ENCODE measurements at places on chromosomes 12 and 14.

GRCh38 chr12:94282675-94283074, 134.3 kb downstream of the PLXNC1 start:
- DNase-seq: no peak

DNA sequence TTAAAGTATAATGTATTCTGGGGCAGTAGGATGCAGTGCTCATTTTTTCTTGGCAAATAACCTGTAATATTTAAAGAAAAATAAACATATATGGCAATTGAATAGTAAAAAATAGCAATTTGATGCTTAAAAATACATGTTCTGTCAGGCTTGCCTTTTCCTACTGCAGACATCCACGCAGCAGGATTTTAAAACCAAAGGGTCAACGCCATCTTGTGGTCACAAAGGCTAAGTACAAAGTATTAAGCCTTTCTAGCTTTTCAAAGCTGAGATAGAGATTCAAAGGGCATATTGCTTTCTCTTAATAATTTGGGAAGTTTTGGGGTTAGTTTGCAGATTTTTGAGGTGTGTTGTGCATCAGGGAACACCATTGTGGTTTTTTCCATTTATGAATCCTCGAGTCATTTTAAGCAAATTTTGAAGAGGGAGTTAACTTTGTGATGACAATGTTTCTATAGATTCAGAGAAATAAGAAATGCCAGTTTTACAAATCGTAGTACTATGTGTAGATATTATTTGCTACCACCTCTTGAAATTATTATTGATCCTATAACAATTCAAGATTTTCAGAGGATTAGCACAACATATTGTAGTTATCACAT, 4.7 kb upstream of the CCER1 start:
- DNase-seq: peak; percentile 9

DNA sequence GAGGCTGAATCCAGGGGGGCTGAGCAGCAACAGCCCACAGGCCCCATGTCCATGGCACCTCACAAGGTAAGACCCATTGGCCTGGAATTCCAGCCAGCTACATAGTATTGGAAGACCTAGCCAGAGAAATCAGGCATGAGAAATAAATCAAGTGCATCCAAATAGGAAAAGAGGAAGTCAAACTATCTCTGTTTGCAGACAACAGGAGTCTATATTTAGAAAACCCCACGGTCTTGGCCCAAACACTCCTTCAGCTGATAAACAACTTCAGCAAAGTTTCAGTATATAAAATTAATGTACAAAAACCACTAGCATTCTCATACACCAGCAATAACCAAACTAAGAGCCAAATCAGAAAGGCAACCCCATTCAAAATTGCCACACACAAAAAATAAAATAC, 16.9 kb downstream of the PDE6H start:
- no peak for DNase-seq

DNA sequence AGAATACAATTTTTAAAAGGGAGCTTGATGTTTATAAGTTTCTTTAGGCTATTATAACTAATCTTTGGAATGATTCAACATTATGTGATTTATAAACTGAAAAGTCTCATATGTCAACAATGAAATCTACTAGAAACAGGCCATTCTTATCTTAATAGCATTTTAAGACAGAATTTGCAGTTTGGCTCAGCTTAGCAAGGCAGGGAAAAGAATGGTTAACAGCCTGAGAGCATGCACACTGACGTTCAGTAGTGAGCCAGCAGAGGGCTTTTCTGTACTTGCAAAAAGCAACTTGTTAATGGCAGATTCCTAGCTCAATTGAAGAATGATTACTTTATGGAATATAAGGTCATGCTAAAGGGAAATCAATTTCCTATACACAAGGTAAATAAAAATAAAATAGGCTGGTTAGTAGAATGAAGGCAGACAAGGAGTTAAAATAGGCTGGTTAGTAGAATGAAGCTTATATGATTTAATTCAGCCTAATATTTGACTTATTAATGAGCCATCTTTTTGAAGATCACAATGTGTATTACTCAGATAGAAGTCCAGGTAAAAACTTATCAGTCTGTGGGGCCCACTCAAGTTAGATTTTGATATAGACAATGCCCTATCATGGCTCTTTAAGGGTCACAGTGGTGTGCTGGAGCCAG, 95.9 kb downstream of the OTOGL start:
- no peak for DNase-seq

GRCh38 chr12:132471858-132472255, 18.1 kb upstream of the FBRSL1 start:
- DNase-seq: no peak

GRCh38 chr12:93537769-93538168, 34.7 kb upstream of the SOCS2 start:
- DNase-seq: no peak

DNA sequence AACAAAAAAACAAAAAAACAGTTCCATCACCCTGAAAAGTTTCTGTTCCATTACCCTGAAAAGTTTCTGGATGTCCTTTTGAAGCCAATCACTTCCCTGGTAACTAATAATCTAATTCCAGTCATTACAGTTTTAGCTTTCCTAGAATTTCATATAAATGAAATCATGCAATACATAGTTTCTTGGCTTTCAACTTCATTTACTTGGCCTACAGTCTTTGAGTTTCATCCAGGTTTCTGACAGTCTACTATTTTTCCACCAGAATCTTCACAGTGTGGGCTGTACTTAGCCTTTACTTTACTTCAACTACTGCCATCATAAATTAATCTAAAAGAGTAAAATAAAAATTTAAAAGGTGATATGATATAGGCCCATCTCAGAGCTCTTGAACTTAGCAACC, 55.5 kb downstream of the RPS6KA5 start:
- DNase-seq: no peak

DNA sequence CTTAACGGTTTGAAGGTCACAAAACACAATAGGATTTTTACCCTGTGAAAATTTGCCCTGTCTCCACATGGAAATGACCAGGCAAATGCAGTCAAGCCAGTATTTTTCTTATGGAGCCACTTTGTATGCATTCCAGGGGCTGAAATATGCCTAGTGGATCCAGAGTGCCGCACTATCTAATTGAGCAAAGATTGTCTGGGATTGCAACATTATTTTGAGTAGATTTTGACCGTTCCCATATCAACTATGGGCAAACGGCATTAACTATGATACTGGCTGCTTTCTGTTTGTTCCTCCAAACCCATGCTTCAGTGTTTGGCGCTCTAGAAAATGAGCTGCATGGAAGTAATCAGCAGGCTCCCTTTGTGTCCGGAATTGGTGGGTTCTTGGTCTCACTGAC, 223.0 kb downstream of the BTG1 start:
- no peak for DNase-seq

GRCh38 chr14:102226356-102227125, 78.4 kb downstream of the MOK start:
- no peak for DNase-seq

DNA sequence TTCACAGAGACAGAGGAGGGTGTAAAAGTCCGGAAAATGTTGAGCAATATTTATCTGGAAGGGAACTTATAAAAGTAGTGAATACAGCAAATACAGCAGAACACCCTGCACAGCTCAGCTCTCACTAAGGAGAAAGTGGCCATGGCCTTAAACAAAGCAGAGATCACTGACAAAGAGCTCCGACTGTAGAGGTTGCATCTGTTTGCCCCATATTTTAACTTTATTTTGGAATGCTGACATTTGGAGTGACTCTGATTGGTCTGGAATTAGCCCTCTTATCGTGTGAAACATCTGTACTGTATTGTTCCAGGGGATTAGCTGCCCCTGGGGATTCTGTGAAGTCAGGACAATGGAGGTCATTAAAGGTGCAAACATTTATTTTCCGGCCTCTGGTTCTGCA, 1275.7 kb upstream of the FLRT2 start:
- no peak for DNase-seq

- DNase-seq: no peak
Observed at GRCh38 chr12:28440081-28440608, 249.9 kb downstream of the CCDC91 start.

GRCh38 chr12:98678946-98679610, 34.0 kb downstream of the APAF1 start:
- no peak for DNase-seq

DNA sequence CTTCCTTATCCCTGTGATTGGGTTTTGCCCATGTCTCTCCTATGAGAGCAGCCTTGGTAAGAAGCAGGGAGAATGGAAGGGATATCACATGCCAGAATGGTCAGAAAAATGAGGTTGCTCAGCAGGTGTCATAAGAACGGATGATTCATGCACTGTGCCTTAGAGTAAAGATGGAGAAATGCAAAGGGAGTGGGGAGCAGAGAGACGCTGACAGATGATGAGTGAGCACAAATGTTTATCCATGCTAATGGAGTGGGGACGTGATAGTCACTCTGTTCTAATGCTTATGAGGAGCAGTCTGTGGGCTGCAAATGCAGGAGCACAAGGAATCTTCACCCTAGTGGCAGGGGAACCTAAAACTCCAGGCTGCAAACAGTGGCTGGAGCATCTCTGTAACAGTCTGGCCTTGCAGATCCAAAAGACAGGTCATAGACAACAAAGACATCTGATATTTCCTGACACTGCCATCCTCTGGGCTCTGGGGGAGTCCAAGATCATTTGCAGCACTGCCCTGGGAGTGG, 243.2 kb downstream of the CACNA1C start:
- no peak for DNase-seq

- no peak for DNase-seq
Observed at GRCh38 chr12:58668871-58669270, 251.4 kb downstream of the LRIG3 start.

DNA sequence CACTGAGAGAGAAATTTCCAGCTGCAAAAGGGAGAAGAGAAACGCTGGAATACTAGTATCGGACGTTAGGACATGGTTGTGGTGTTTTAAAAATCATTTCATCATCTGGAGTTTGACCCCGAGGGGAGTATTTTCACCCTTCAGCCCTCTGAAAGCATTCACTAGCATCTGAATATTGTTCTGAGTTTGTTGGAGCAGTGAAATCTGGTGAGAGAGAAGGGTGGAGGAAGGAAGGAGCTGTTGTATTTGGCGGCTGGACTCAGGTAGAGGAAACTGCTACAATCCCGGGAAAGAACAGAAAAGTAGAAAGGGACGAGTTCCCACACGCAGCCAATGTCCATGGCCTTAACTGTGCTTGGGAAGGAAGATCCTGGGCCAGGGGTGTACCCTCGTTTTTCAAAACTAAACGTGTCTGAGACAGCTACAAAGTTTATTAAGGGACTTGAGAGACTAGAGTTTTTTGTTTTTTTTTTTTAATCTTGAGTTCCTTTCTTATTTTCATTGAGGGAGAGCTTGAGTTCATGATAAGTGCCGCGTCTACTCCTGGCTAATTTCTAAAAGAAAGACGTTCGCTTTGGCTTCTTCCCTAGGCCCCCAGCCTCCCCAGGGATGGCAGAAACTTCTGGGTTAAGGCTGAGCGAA, 896 bp upstream of the CDKN1B start:
- DNase-seq: no peak

DNA sequence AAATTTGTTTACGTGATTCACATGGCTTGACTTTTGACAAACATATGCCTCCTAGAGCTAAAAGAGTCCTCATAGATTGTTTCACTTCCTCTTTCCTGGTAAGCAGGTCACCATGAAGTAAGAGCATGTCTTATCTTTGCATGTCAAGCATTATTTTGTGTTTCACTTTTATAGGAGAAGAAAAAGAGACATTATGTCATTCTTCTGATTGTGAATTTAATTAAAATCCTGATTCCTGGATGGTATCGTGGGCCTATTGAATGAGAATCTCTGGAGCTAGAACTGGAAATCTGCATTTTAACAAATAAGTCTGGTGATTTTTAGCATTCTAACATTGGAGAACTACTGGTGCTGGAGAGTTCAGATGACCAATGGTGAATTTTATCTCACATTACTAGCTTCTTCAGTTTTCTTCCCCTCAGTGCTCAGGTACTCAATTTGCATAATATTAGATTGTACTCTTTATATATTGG, 218.6 kb upstream of the ATP2B1 start:
- DNase-seq: peak; percentile 74

- peak; percentile 86 for DNase-seq
Observed at GRCh38 chr12:52358575-52359350, 8.5 kb downstream of the KRT85 start.

DNA sequence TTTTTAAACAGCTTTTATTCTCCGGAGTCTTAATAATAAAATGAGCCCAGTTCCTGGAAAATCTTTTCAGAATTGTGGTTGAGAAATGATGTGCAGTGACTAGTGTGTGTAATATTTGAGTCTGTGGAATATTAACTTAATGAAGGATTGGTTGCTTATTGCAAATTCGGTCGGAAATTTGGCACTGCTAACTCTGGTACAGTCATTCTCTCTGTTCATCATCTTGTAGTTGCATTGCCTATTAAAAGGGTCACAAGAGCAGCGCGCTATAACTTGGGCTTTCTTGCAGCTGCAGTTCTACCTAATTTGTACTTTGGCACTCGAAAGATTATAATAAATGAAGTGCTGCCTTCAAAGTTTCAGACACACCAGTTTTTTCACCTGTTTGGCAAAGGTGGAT, 146.0 kb downstream of the FLRT2 start:
- no peak for DNase-seq

DNA sequence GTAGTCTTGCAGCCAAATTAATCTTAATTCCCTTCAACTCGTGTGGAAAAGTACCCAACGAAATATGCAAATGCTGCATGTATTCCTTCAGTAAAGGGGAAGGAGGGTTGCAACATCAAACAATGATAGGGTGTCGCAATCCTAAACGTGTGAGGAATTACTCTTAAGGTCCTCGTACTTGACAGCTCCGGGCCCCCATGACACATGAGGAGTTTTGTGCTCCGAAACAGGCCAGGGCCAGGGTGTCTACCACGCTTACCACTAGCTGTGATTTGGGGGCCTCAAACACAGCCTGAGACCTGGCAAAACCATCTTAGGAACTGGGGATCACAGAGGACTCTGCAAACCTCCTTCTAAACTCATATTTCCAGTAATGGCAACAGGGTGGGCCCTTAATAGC, 20.4 kb downstream of the FOS start:
- DNase-seq: no peak

- no peak for DNase-seq
Observed at GRCh38 chr14:74977164-74977900, 21.9 kb upstream of the PGF start.

GRCh38 chr14:30564868-30565248, 5.9 kb downstream of the G2E3 start:
- no peak for DNase-seq

GRCh38 chr14:104766863-104767633, 14.1 kb downstream of the SIVA1 start:
- DNase-seq: no peak

Data from germinal center (tissue), 1 donor.